ENCODE measurements at places on chromosomes 11 and 22. TPM values are rescaled to one million over a fixed set of nuclear protein-coding genes. Genes with fewer than 3 reads are reported as not detected.
A peak's percentile ranks its signal among the peaks of the same experiment; 100 is the strongest.

DNA sequence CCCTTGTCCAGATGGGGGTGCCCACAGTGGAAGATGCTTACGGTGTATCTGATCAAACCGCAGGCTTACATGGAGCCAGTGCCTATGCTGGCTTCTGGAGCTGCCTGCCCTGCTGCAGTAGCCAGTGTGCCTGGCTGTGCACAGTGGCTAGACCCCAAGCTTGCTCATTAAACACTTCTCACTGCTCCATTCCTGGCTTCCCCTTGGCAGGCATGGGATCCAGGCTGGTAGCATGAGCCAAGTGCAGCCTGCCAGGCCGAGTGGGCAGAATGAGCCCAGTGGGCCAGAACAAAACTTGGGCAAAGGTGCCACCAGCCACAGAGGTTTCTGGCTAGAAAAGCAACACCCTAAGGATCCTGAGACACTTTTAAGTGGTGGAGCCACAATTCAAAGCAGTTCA lies 55.4 kb upstream of the B3GNT6 start:
- no peak for DNase-seq
- no peaks in the 10 kb centered on the region for H3K27me3 ChIP-seq
- H3K4me3 ChIP-seq = no peak overlapping the region

DNA sequence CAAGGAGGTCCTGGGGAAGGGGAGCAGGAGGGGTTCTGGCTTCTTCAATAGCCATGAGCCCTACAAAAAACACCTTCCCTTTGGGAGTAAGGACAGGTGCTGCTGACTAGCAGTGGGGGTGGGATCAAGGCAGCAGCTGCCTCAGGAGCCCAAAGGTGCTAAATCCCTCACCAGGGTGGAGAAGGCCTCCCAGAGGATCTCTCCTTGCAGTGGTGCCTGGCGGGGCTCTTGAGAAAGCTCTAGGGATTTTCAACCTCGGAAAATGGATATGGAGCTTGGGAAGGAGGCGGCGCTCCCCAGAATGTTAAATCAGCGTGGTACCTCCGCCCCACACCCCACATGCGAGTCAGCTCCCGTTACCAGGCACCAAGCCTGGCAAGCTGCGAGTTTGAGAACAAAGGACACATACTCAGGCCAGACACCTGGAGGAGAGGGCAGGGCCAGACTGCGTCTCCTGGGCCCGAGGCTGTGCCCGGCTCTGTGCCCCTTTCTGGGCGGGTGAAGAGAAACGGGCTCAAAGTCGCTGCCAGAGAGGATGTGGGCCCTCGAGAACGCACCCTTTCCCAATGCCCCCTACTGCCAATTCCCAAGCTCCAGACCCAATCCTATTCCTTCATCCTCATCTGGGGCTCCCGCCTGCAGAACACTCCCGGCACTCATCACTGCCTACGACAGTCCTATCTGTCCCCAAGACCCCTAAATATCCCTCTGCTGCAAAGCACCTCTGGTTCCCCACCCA lies 139.0 kb downstream of the BRD1 start:
- no peaks in the 10 kb centered on the region for H3K36me3 ChIP-seq
- no peak overlapping the region for H3K4me3 ChIP-seq
- DNase-seq = peak; percentile 27
- H3K27ac ChIP-seq = no peak overlapping the region

GRCh38 chr11:75439495-75440120 lies 6.6 kb upstream of the KLHL35 start:
- DNase-seq = no peak
- peaks cover 4% of the 10 kb centered on the region for H3K4me1 ChIP-seq
- no peaks in the 10 kb centered on the region for H3K27me3 ChIP-seq
- H3K27ac ChIP-seq = no peak overlapping the region
- H3K36me3 ChIP-seq = peaks cover 8% of the 10 kb centered on the region

- H3K36me3 ChIP-seq = no peaks in the 10 kb centered on the region
- DNase-seq = no peak
- peak overlapping the region; percentile 90 for H3K27ac ChIP-seq
These were observed 4.1 kb downstream of the BEST1 start for GRCh38 chr11:61954106-61954850.

GRCh38 chr11:130304651-130305050 lies 10.1 kb downstream of the ZBTB44 start:
- H3K27me3 ChIP-seq = no peaks in the 10 kb centered on the region
- H3K4me3 ChIP-seq = no peak overlapping the region
- H3K36me3 ChIP-seq = no peaks in the 10 kb centered on the region
- no peak overlapping the region for H3K27ac ChIP-seq
- DNase-seq = no peak

- H3K27me3 ChIP-seq = no peaks in the 10 kb centered on the region
- no peak overlapping the region for H3K4me3 ChIP-seq
- no peak for DNase-seq
- no peaks in the 10 kb centered on the region for H3K4me1 ChIP-seq
- H3K27ac ChIP-seq = no peak overlapping the region
These were observed 98.7 kb downstream of the MPPED1 start for GRCh38 chr22:43510281-43511070.

- no peak overlapping the region for H3K27ac ChIP-seq
- no peak for DNase-seq
- peaks cover under 1% of the 10 kb centered on the region for H3K4me1 ChIP-seq
- no peaks in the 10 kb centered on the region for H3K27me3 ChIP-seq
These were observed 40.4 kb downstream of the AMPD3 start for GRCh38 chr11:10495464-10495786.

DNA sequence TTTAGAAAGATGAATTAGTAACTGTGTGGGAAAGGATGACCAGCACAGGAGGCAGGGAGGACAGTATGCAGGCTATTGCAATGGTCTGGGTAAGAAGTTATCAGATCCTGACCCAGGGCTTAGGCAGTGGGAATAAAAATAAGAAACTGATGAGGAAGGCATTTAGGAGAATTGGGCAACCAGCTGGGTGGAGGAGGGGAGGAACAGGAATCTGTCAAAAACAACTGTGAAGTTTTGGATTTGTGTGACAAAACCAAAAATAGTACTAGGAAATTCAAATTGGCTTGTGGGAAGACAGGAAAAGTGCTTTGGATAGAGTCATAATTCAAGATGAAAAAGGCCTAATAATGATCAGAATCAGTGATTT lies 27.9 kb downstream of the MMP13 start:
- no peaks in the 10 kb centered on the region for H3K27me3 ChIP-seq
- DNase-seq = no peak
- H3K4me1 ChIP-seq = no peaks in the 10 kb centered on the region
- H3K27ac ChIP-seq = no peak overlapping the region
- no peaks in the 10 kb centered on the region for H3K36me3 ChIP-seq

DNA sequence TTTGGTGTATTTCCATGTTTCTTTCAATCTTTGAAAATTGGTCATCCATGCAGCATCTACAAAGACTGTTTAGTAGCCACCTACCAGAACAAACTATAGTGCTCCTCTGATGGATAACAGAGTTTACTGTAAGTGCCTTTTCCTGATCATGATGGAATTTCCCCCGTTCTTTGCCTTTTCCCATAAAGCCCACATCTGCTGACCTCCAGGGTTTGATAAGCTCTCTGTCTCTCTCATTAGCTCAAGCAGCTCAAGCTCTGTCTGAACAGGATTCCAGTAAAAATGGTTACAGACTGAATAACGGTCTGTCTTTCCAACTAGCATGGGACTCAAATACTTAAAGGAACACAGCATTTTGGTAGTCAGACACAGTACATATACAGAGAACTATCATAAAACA lies 308.4 kb upstream of the SORL1-AS1 start:
- DNase-seq = no peak
- H3K4me3 ChIP-seq = no peak overlapping the region
- H3K36me3 ChIP-seq = no peaks in the 10 kb centered on the region
- peaks cover 4% of the 10 kb centered on the region for H3K4me1 ChIP-seq
- H3K27me3 ChIP-seq = no peaks in the 10 kb centered on the region
- no peak overlapping the region for H3K27ac ChIP-seq

- no peaks in the 10 kb centered on the region for H3K27me3 ChIP-seq
- no peak overlapping the region for H3K27ac ChIP-seq
- H3K4me3 ChIP-seq = no peak overlapping the region
- no peak for DNase-seq
- H3K4me1 ChIP-seq = no peaks in the 10 kb centered on the region
These were observed 7.6 kb downstream of the POU2AF2 start for GRCh38 chr11:111253131-111253530.

GRCh38 chr11:13102513-13102840 lies 93.4 kb downstream of the RASSF10 start:
- no peak overlapping the region for H3K27ac ChIP-seq
- no peaks in the 10 kb centered on the region for H3K27me3 ChIP-seq
- H3K4me3 ChIP-seq = no peak overlapping the region
- no peak for DNase-seq

DNA sequence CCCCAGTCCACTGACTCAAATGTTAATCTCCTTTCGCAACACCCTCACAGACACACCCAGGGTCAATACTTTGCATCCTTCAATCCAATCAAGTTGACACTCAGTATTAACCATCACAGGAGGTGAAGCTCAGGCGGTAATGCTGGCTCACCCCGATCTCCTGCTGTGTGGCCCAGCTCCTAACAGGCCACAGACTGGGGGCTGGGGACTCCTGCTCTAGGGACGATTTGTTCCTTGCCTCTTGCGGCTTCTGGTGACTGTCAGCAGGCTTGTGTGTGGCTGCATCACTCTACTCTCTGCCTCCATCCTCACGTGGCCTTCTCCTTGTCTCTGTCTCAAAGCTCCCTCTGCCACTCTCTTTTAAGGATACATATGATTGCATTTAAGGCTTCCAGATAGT lies 45.0 kb downstream of the SPON1 start:
- no peaks in the 10 kb centered on the region for H3K4me1 ChIP-seq
- no peaks in the 10 kb centered on the region for H3K27me3 ChIP-seq
- H3K27ac ChIP-seq = no peak overlapping the region
- H3K4me3 ChIP-seq = no peak overlapping the region
- no peaks in the 10 kb centered on the region for H3K36me3 ChIP-seq
- DNase-seq = no peak

- DNase-seq = no peak
- H3K27ac ChIP-seq = no peak overlapping the region
- H3K4me1 ChIP-seq = peaks cover 11% of the 10 kb centered on the region
- no peaks in the 10 kb centered on the region for H3K36me3 ChIP-seq
- no peaks in the 10 kb centered on the region for H3K27me3 ChIP-seq
These were observed 3.7 kb upstream of the IPO7 start for GRCh38 chr11:9380773-9381172.

DNA sequence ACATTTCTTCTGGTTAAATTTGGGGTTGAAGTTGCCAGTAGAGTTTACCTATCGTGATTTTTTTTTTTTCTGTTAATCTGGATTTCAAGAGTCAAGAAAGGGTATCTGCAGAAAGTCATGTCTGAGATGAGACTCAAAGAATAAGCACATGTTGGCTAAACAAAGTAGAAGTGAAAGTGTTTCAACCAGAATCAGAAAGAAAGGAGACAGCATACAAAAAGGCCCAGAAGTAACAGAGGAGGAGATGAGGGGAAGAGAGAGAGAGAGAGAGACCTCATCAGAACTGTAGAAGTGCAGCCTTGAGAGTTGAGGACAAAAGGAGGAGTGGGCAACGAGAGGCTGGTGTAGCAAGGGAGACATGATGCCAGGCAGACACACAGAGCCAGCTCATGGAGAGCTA lies 54.9 kb downstream of the SVIP start:
- no peak overlapping the region for H3K4me3 ChIP-seq
- H3K27ac ChIP-seq = no peak overlapping the region
- H3K27me3 ChIP-seq = no peaks in the 10 kb centered on the region
- H3K4me1 ChIP-seq = no peaks in the 10 kb centered on the region
- DNase-seq = no peak

DNA sequence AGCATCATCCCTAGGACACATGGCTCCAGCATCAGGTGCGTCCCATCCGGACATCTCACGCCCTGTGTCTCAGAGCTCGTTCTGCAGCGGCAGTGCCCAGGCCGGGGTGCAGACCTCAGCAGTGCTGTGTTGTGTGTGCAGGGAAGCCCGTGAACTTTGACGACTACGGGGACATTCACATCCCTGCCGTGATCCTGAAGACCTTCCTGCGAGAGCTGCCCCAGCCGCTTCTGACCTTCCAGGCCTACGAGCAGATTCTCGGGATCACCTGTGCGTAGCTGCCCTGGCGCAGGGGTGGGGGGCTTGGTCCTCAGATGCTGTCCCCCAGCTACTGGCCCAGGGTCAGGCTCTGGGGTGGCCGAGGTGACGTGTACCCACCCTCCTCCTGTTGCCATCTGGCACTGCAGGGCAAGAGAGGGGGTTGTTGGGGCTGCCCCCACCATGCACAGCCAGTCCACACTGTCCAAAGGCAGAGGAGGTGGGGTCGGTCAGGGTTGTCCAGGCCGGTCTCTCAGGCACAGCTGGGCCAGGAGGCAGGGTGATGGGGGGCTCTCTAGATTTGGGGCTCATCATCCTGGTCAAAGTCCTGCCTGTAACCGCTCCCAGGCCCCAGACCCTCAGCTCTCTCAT lies 96.5 kb downstream of the ARHGAP8 start:
- no peak overlapping the region for H3K4me3 ChIP-seq
- no peaks in the 10 kb centered on the region for H3K27me3 ChIP-seq
- H3K4me1 ChIP-seq = no peaks in the 10 kb centered on the region
- DNase-seq = no peak
- H3K36me3 ChIP-seq = no peaks in the 10 kb centered on the region

DNA sequence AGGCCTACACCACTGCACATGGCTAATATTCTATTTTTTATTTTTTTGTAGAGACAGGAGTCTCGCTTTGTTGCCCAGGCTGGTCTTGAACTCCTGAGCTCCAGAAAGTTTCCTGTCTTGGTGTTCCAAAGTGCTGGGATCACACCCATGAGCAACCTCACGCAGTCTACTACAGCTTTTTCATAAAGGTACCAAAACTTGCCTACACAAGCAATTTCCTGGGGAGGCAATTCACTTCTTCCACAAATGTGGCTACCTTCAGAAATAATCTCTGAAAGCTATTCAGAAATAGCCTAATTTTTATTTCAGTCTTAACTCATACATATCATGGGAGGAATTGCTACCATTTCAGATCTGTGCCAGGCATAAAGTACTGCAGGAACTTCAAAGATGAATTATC lies 11.4 kb downstream of the SLC35F2 start:
- no peaks in the 10 kb centered on the region for H3K4me1 ChIP-seq
- no peak for DNase-seq
- H3K4me3 ChIP-seq = no peak overlapping the region

GRCh38 chr11:17519061-17519885 lies 24.9 kb downstream of the USH1C start:
- no peaks in the 10 kb centered on the region for H3K36me3 ChIP-seq
- no peaks in the 10 kb centered on the region for H3K4me1 ChIP-seq
- no peaks in the 10 kb centered on the region for H3K27me3 ChIP-seq
- no peak overlapping the region for H3K27ac ChIP-seq

GRCh38 chr11:82450996-82451395 lies 282.7 kb downstream of the FAM181B start:
- H3K27me3 ChIP-seq = no peaks in the 10 kb centered on the region
- no peak overlapping the region for H3K27ac ChIP-seq
- no peaks in the 10 kb centered on the region for H3K36me3 ChIP-seq
- no peaks in the 10 kb centered on the region for H3K4me1 ChIP-seq
- H3K4me3 ChIP-seq = no peak overlapping the region
- DNase-seq = no peak

GRCh38 chr11:78138291-78138690 lies 1.1 kb downstream of the ALG8 start:
- H3K27ac ChIP-seq = no peak overlapping the region
- H3K4me3 ChIP-seq = no peak overlapping the region
- no peaks in the 10 kb centered on the region for H3K27me3 ChIP-seq
- DNase-seq = no peak

The NLRX1 gene
- 17.6 TPM for total RNA-seq

The GPR83 gene
- total RNA-seq = 0.20 TPM

The POU2F3 gene
- 3.3 TPM for total RNA-seq

The PLA2G6 gene
- total RNA-seq = 43.4 TPM

The UPK3A gene
- not detected for total RNA-seq

The PGA4 gene
- total RNA-seq = not detected

The RASD2 gene
- 0.49 TPM for total RNA-seq

The BTBD18 gene
- total RNA-seq = not detected

The SCT gene
- not detected for total RNA-seq

The MMP12 gene
- total RNA-seq = not detected

The CD3D gene
- 5.1 TPM for total RNA-seq

The C11orf86 gene
- not detected for total RNA-seq

The GRK3 gene
- total RNA-seq = 25.2 TPM

The AQP11 gene
- total RNA-seq = not detected
